Activated naive CD4-positive, alpha-beta T cell treated with Interleukin-2 at 50 U/mL for 16 hours (primary cell): ENCODE measurements at places on chromosomes 12 and 14.

GRCh38 chr12:94284046-94284445 is 135.7 kb downstream of the PLXNC1 start:
- no peak for DNase-seq

- DNase-seq: no peak
Measured at GRCh38 chr14:76827696-76828296, 1.6 kb downstream of the LRRC74A start.

DNA sequence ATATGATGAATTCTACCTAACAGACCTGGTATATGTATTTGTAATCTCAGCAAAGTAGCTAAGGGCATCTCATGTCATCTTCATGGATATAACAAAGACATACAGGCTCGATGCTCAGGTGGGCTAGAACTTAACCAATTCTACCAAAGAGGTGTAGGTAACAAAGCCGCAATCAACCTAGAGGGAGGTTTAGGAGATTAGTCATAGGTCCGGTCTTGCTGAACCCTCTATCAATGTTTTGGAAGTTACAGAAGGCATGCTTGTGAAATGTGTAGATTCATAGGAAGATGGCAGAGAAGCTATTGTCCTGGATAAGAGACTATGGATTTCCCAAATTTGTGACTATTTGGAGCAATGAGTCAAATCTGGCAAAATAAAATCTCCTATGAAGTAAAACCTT is 42.6 kb upstream of the SYCP3 start:
- no peak for DNase-seq

- DNase-seq: no peak
Measured at GRCh38 chr12:6507102-6507998, 13.4 kb downstream of the NCAPD2 start.

- no peak for DNase-seq
Measured at GRCh38 chr12:65916991-65917695, 92.9 kb downstream of the HMGA2 start.

DNA sequence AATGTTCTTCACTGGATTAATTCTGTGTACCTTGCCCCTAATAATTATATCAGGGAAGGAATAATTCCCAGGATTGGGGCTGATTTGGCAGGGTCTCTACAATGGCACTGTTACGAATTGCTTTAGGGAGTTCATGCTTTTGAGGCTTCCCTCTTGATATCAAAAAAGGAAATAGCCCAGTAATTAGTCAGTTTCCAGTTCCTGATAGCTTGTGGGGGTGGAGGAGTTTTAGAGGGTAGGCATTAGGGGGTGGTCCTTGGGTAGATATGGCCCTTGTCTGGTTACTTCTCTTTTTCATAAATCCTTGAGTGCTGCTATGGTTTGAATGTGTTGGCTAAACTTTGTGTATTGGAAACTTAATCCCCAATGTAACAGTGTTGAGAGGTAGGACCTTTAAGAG is 6.1 kb upstream of the SRSF5 start:
- DNase-seq: no peak

GRCh38 chr12:32444895-32445294 is 45.5 kb downstream of the FGD4 start:
- no peak for DNase-seq
